ENCODE measurements at places on chromosomes 1 and 21. TPM values are rescaled to one million over a fixed set of nuclear protein-coding genes. Genes with fewer than 3 reads are reported as not detected.

Gene FCRLB
- total RNA-seq = not detected

- no peak for DNase-seq
- H3K27me3 ChIP-seq = peaks cover 9% of the 10 kb centered on the region
- H3K27ac ChIP-seq = no peak overlapping the region
- no peaks in the 10 kb centered on the region for H3K36me3 ChIP-seq
Measured at GRCh38 chr1:14413819-14414490, 184.5 kb upstream of the KAZN start.

- DNase-seq = no peak
- peaks cover 8% of the 10 kb centered on the region for H3K4me1 ChIP-seq
- H3K27me3 ChIP-seq = peaks cover 2% of the 10 kb centered on the region
- H3K4me3 ChIP-seq = no peak overlapping the region
- H3K36me3 ChIP-seq = no peaks in the 10 kb centered on the region
- no peak overlapping the region for H3K27ac ChIP-seq
Measured at GRCh38 chr1:214516434-214517326, 34.7 kb downstream of the PTPN14 start.

DNA sequence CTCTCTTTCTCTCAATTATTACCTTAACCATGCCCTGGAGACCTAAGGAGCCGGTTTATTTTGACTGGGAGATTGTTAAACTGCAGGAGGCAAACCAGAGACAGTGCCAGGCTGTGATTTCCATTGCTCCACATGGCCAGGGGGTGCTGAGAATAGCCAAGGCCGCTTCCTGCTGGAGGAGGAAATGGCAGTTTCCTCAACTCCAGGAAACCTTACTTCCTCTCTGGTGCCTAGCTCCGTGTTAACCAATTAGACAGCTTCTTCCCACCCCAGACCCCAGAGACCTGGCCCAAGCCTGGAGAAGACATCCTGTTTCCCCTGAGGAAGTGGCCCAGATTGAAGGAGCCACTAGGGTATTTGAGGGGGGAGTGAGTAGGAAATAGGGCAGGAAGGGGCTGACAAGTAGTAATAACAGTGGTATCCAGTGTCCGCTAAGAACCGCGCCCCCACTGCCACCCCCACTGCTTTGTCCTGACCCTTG, 161.2 kb downstream of the PLPP3 start:
- no peaks in the 10 kb centered on the region for H3K36me3 ChIP-seq
- no peak overlapping the region for H3K27ac ChIP-seq
- H3K27me3 ChIP-seq = peaks cover 2% of the 10 kb centered on the region
- DNase-seq = no peak

DNA sequence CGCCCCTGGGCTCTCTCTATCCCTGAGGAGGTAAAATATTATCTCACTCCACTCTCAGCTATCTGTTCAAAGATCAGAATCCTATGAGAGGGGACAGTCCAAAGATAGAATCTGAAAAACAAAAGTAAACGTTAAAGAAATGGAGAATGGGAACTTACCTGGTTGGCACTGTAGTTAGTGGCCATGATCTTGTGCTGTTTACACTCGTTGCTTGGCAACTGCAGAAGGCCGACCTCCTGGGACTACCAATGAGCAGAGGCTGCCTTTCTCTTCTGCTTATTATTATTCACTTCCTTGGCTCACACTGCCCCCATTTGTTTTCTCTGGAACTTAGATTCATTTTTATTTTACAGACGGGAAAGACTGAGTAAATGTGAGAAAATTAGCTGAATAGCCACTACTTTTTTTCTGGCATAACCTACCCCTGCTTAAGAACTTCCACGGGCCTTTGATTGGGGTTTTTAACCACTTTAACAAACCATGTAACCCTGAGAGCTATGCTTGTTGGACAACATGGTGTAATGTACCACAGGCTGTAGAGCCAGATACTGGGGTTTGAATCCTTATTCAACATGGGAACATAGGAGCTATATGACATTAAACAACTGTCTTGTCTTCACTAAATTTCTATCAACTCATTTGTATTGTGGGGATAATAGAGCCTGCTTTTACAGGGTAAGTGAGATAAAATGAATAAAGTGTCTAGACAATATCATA, at the start of gene CFAP126:
Gene CFAP126, minus strand, starts transcription at position 193 of the 717 bp plus-strand sequence. Its CDS starts 8 bp downstream, at position 185.
- no peaks in the 10 kb centered on the region for H3K27me3 ChIP-seq
- no peak within 1 kb of the TSS for H3K4me3 ChIP-seq
- H3K27ac ChIP-seq = peak within 1 kb of the TSS; percentile 49
- H3K4me1 ChIP-seq = peaks cover 22% of the 10 kb centered on the region
- H3K36me3 ChIP-seq = peaks cover 19% of the 10 kb centered on the region

DNA sequence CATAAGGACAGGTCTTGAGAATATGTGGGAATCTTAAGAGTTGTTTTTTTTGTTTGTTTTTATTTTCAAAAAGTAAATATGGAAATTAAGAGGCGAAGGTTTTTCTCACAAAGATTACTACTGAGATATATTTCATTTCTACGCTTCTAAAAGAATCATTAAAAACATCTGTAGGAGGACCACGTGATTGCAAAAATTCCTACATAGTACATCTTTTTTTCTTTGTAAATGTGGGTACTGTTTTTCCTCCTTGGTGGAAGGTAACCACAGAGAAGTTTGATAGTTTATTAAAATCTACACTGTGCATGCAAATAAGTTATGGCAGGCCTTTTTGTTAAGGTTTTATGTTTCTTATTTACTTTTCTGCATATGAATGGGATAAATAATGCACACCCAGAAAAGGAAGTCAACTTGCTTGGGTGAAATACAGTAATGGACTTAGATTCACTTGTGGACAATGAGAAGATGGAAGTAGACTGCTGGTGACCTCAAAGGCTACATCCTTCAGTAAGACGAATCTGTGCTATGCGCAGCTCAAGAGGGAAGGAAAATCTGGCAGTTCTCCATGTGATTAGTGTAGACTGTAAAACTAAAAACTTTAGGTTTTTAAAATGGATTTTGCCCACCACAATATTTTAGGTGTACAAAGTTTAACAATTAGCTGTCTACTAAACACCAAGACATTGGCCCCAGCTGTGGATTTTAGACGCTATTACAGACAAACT, 2.0 kb downstream of the AK5 start:
- no peak for DNase-seq
- H3K27me3 ChIP-seq = peaks cover 5% of the 10 kb centered on the region
- peaks cover 21% of the 10 kb centered on the region for H3K4me1 ChIP-seq
- no peak overlapping the region for H3K4me3 ChIP-seq
- no peaks in the 10 kb centered on the region for H3K36me3 ChIP-seq

DNA sequence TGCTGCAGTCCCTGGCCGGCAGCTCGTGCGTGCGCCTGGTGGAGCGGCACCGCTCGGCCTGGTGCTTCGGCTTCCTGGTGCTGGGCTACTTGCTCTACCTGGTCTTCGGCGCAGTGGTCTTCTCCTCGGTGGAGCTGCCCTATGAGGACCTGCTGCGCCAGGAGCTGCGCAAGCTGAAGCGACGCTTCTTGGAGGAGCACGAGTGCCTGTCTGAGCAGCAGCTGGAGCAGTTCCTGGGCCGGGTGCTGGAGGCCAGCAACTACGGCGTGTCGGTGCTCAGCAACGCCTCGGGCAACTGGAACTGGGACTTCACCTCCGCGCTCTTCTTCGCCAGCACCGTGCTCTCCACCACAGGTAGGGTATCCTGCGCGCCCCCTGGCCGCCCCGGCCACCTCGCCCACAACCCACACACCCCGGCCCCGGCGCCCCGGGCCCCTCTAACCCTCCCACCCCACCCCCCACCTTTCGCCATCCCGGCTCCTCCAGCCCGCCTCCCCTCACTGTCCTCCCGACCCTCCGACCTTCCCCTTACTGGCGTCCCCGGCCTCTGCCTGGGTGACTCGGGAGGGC, 352 bp downstream of the KCNK1 start:
- peaks cover 29% of the 10 kb centered on the region for H3K4me1 ChIP-seq
- peaks cover 62% of the 10 kb centered on the region for H3K27me3 ChIP-seq
- H3K4me3 ChIP-seq = peak overlapping the region; percentile 78
- DNase-seq = peak; percentile 40
- peak overlapping the region; percentile 66 for H3K27ac ChIP-seq
